ENCODE measurements at places on chromosomes 3 and 15.

DNA sequence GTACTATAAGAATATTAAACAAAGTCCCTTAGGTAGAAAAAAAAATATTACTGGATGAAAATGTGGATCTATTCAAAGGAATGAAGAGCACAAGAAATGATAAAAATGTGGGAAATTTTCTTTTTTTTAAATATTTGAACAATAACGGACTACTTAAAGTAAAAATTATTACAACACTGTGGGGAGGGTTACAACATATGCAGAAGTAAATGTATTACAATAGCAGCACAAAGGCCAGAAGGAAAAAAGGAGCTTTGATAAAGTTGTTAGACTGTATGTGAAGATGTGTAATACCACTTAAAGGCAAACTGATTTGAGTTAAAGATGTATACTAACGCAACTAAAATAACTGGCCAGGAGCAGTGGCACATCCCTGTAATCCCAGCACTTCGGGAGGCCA, 427.1 kb downstream of the SHQ1 start:
- no peak for DNase-seq

DNA sequence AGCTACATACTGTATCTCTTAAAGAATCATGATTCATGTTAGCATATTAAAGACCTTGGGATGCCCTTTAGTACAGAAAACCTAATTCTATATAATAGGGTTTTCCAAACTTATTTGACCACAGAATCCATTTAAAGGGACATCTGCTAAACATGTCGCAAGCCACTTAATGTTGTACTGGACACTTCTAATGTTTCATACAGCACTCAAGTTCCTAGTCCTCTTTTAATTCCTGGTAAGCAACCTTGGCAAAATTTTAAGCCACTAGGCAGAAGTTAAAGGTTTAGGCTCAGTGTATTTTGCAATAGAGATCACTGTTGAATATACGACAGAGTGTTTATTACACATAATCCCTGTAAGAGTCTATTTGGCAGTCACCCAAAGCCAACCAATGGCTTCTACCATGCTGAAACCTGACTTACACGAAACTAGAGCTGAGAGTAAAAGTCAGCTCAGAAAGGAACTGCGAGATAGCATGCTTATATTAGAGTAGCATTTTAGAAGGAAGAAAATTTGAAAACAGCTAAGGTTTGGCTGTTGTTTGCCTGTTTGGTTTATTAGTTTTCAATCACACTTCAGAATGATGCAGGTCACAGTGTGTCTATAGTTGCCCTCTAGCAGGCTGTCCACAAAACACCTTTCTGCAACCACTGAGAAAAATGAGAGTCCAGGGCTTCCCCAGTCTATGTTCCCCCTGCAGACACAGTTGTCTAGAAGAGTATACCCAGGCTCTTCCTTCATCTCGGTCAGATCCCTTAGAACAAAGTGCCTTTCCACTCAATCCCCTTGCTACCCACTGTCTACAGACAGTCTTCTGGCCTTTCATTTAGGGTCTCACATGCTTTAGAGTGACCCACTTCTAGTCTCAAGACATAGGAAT, 104.4 kb downstream of the FMN1 start:
- DNase-seq: peak; percentile 38

- DNase-seq: no peak
Observed at GRCh38 chr3:76438971-76439370, 600.9 kb upstream of the ROBO2 start.

- DNase-seq: peak; percentile 76
Observed at GRCh38 chr3:119579366-119580066, at the start of gene ADPRH. Gene ADPRH, plus strand, starts transcription at chr3:119579492. Its CDS starts 2,678 bp downstream, at chr3:119582170.

DNA sequence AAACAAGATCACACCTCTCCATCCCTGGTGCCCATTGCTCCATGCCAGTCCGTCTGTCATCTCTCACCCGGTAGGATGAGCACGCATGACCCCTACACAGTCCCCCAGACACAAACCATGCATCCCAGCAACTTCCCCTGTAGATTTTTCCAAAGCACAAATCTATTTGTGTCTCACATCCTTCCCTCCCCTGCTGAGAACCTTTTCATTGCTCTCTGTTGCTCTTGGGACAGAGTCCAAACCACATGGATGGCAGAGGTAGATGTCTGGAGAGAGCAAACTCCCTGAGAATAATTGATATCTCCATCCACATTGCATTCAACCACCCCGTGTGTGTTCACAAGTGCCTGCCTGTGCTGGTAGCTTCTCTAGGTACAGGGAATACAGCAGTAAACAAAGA, 29.9 kb upstream of the LRTM1 start:
- DNase-seq: no peak

DNA sequence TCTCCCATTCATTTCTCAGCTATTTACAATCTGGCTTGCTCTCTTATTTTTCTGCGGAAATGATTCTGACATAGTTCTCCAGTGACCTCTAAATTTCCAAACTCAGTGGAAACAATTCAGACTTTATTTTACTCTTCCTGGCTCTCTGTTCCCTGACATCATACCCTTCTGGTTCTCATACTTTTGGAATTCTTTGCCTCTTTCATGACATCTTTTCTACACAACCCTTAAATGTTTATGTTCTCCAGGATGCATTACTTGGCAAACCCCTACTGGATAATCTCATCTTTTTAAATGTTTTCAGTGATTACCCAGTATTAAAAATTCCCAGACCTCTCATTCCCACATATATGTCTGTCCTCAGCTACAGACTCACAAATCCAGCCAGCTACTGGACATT, 23.9 kb upstream of the PLSCR4 start:
- DNase-seq: no peak

GRCh38 chr3:197798863-197799262, 7.8 kb downstream of the LRCH3 start:
- DNase-seq: no peak

- DNase-seq: no peak
Observed at GRCh38 chr3:197541756-197542539, 13.8 kb downstream of the BDH1 start.
